ENCODE measurements at places on chromosomes 2 and 18. TPM values are rescaled to one million over a fixed set of nuclear protein-coding genes. Genes with fewer than 3 reads are reported as not detected.
A peak's percentile ranks its signal among the peaks of the same experiment; 100 is the strongest.

Gene NXPH2
- polyA plus RNA-seq: 0.63 TPM

Gene CHST10
- polyA plus RNA-seq: 14.8 TPM

DNA sequence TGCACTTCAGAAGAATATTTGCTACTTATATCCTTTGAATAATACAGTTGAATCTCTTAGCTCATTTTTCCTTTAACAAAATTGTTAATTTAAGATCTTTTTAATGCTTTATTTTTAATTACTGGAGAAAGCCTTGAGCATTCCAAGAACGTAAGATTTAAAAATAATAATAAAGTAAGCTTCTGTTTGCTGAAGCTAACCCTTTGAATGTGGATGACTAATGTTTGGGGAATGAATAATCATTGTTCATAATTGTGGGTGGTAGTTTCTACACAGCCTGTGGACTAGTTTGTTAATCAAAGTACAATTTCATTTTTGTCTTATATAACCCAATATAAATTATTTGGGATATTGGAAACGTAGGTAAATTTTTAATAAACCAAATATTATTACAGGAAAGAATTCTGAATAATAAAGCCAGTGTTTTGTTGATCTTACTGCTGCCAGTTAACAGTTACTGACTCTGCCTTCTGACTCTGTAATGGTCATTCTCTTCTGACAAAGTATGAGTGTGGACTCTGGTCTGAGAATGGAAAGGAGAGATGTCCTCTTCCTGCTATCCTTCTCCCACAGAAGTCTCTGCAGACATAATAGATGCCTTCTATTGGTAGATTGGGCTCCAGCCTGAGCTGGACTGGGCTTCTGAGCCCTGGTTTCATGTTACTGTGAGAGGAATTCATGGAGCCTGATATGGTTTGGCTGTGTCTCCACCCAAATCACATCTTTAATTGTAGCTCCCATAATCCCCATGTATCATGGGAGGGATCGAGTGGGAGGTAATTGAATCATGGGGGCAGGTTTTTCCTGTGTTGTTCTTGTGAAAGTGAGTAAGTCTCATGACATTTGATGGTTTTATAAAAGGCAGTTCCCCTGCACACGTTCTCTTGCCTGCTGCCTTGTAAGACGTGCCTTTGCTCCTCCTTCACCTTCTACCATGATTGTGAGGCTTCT, 292.7 kb upstream of the SLC39A10 start:
- DNase-seq: no peak

Gene CRYGD
- polyA plus RNA-seq: 2.5 TPM

Gene HOXD3
- 2.7 TPM for polyA plus RNA-seq

DNA sequence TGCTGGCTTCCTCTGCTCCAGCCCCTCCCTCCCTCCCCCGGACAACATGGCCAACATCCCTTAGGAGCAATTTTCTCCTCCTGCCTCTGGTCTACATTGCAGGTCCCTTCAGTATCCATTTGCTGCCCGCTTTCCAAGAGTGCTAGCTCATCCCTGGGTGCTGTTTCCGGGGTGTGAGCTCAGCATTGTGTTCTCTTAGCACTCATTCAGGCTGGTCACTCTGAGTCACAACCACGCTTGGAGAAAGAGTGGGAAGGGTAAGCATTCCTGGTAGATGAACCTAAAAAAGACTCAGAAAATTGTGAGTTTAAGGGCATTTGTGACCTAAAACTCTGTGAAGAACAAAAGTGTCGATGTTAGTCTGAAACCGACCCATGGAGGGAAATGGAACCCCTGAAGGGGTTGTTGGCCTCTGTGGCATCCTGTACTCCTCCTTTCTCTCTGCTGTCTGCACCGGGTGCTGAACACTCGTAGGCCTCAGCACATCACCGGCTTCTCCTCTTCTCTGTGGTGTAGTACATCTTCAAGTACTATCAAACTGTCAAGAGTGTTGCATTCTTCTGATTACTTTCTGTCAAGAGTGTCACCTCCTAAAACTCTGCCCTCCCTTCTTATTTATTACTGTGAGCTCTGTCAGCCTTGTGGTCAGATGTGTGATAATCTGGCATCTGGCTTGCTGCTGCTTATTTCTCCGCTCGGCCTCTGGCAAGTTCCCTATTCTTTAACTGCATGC, 73.0 kb downstream of the CTNNA2 start:
- DNase-seq: no peak

DNA sequence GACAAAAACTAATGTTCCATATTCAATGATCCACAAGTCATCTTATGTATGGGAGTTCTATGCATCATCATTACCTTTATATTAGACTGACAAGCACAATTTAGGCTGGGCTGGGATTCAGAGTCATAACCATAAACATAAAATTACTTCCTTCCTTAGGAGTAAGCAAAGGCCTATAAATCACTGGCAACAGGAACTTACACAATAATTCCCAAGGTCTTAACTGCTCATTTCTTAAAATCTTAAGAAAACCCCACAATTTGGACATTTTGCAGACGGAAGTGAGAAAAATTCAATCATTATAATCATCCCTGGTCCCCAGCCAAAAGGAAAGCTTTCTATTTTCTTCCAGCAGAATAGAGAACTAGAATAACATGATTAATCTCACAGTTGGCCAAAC, 232.3 kb downstream of the DYM start:
- no peak for DNase-seq

Gene TOGARAM2
- 5.2 TPM for polyA plus RNA-seq

DNA sequence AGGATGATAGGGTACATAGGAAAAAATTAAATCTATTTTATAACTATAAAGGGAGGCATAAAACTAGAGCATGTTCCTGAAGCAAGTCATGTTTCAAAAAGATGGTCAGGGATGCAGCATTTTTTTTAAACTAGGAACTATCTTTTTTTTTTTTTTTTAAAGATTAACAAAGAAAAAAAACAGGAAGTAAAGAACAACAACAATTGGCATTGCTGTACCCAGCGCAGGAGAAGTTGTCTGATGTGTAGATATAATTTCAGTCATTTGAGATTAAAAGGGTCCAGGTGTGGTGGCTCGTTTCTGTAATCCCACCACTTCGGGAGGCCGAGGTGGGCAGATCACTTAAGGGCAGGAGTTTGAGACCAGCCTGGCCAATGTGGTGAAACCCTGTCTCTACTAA, 41.5 kb downstream of the PMAIP1 start:
- no peak for DNase-seq

Gene ATP8B1
- 3.0 TPM for polyA plus RNA-seq

Gene EML6
- polyA plus RNA-seq: 7.6 TPM

Gene MC2R
- polyA plus RNA-seq: 0.24 TPM

GRCh38 chr18:77088963-77089722, 43.4 kb downstream of the MBP start:
- no peak for DNase-seq

Gene MAPK4
- polyA plus RNA-seq: 9.3 TPM

GRCh38 chr2:143899987-143900386, 619.9 kb downstream of the ZEB2 start:
- no peak for DNase-seq

GRCh38 chr2:165640247-165640929, 153.7 kb downstream of the GALNT3 start:
- DNase-seq: no peak

Gene ZNF396
- 9.3 TPM for polyA plus RNA-seq

DNA sequence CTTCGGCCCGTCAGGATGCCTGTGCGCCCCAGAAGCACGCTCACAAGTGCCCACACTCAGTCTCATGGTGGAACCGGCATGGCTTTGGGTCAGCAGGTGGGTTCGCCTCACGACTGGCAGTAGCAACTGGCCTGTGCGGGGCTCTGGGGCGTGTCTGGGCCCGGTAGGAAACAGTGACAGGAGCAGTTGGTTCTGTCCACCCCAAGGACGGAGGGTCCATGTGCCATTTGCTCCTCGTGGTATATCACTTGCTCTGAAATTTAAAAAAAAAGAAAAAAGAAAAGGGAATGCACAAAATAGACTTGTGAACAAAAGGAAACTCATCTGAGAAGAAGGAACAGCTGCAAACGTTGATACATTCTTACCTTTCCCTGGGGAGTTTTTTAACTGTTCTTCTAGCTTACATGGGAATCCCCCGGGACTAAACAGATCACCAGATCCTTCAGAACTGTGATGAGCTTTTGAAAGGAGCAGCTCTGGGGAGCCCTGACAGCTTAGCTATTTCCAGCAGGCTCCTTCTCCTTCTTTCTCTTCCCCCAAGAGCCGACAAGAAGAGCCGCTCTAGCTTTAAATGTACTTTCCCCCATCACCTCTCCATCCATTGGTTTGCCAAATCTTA, 42.8 kb downstream of the TRAPPC12 start:
- no peak for DNase-seq

DNA sequence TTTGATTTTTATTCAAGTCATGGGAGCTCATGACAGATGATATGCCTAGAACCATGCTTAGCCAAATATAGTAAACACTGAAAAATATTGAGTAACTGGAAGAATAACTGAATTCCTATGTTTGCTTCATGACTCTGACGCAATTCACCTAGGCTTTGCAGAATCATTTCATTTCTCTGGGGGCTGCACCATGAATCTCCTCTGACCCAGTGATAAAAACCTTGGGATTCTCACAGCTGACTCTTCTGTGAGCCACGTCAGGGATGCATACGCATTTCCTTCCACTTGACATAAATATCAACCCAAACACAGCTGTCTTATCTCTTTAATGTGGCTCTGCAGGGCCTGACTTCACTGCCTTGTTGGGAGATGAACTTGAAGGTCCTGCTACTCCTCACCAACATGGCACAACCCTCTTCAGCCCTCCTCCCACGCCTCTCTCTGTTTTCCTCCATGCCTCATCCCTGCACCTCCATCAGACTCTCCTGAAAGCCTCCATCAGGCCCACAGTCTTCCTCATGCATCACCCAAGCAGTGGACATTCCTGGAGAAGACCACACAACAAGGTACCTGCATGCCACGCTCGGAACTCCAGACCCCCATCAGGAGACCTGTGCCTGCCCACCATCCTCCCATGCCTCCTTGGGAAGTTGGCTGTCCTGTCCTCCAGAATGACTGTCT, 29.8 kb downstream of the COL6A3 start:
- DNase-seq: no peak

- peak; percentile 63 for DNase-seq
Observed at GRCh38 chr2:120344214-120344975, 1.5 kb upstream of the INHBB start.
